NT2/D1 (cell line): ENCODE measurements at places on chromosomes 4 and X.
A peak's percentile ranks its signal among the peaks of the same experiment; 100 is the strongest.

- DNase-seq, result no peak
These were observed 104.4 kb upstream of the MAMLD1 start for GRCh38 chrX:150258463-150259430.

DNA sequence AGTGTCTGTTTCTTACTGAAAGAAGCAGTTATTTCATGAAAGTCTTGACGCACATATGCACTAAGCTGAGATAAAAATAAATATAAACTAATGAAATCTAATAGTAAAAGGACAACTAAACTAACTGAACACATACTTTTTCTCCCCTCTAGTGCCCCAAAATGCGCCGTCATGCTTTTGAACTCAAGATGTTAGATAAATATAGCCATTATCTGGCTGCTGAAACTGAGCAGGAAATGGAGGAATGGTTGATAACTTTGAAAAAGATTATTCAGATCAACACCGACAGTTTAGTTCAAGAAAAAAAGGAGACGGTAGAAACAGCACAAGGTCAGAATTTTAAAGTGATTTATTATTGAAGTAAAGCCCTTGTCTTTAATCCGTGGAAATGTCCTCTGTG, 70.2 kb downstream of the DOCK11 start:
- DNase-seq, result no peak

DNA sequence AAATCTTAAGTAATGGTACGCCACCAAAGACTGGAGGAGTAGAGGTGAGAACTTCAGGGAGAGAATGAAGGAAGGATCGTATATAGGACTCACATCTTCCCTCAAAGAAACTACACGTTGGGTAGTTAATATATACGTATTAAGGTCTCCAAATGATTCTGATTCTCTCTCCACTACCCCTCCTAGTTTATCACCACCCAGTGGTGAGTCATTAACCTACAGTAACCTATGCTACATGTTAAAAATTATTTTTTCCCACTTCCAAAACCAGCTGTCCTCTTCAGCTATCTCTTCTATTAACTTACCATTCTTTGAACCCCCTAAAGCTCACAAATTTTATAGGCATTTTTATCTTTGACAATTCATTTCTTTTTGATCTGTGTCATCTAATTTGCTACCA, 69.7 kb downstream of the RPS6KA6 start:
- DNase-seq, result no peak

GRCh38 chr4:166875821-166876220, 358.5 kb downstream of the SPOCK3 start:
- no peak for DNase-seq

- no peak for DNase-seq
These were observed 325.6 kb downstream of the CAMK2D start for GRCh38 chr4:113435893-113436292.

- DNase-seq, result no peak
These were observed 141.5 kb upstream of the RBPJ start for GRCh38 chr4:26179316-26179760.

GRCh38 chrX:120697053-120697452, 67.2 kb upstream of the C1GALT1C1 start:
- DNase-seq, result no peak

- DNase-seq, result no peak
These were observed 287.5 kb downstream of the CAMK2D start for GRCh38 chr4:113474017-113474416.

GRCh38 chrX:30343206-30343605, 34.0 kb upstream of the NR0B1 start:
- no peak for DNase-seq

- no peak for DNase-seq
These were observed 64.5 kb upstream of the CLDN34 start for GRCh38 chrX:9902656-9903055.

DNA sequence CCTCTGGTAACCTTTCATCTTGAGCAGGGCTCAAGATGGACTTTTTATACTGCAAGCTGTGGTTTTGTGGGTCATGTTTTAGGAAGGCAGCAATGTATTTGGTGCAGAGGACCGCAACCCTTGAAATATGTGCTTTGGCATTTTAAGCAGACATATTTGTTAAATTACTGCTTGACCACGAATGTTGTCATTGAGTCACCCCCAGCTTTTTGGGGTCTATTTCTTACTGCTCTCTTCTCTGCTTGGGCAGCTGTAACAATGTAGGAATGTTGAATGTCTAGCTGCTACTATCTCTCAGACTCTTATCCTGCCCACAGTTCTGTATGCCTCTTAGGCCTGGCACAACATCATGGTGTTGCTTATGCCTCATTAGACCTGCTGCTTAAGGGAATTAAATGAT, 6.0 kb downstream of the RBPJ start:
- DNase-seq, result no peak

GRCh38 chrX:3780564-3780963, 67.1 kb upstream of the PRKX start:
- DNase-seq, result no peak

DNA sequence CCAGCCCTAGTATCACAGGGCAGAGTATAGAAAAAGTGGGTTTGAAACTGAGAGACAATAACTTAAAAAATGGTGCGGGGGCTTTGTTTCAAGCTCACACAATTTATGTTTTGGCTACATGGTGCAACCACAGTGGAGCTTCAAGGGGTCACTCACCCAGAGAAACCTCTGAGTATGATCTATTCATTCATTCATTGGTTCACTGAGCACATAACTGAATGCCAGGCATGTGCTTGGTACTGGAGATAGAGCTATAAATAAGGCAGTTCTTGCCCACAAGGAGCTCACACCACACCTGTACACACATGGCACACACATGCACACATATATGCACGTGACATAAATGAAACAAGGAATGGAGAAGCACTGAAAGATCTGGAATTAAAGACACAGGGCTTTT, 171.4 kb downstream of the NHS start:
- DNase-seq, result no peak

DNA sequence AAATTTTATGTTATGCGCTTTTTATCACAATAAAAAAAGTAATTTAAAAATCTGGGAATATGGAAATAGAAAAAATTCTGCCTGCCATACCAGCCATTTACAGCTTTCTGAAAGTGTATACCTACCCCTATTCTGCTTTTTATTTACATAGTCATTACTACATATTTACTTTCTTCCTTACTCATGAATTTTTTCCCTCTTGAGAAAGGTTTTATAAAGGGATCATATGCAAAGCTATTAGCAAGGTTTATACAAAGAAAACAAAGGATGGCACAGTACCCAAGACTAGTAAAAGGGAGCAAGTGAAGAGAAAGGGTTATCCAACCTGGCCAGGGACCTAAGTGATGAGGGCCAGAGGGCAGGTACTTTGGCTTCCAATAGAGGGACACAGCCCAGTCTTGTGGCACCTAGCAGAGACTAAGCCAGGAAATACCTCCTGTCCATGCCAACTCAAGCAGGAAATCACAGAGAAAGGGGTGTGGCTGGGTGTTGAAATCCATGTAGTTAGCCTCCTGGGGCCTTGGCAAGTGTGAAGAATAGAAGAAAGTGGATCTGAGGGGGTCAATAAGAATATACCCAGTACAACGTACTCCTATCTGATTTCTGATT, 207.3 kb upstream of the VEGFC start:
- no peak for DNase-seq

- DNase-seq, result no peak
These were observed 44.6 kb upstream of the MAGEC2 start for GRCh38 chrX:142249721-142250120.

DNA sequence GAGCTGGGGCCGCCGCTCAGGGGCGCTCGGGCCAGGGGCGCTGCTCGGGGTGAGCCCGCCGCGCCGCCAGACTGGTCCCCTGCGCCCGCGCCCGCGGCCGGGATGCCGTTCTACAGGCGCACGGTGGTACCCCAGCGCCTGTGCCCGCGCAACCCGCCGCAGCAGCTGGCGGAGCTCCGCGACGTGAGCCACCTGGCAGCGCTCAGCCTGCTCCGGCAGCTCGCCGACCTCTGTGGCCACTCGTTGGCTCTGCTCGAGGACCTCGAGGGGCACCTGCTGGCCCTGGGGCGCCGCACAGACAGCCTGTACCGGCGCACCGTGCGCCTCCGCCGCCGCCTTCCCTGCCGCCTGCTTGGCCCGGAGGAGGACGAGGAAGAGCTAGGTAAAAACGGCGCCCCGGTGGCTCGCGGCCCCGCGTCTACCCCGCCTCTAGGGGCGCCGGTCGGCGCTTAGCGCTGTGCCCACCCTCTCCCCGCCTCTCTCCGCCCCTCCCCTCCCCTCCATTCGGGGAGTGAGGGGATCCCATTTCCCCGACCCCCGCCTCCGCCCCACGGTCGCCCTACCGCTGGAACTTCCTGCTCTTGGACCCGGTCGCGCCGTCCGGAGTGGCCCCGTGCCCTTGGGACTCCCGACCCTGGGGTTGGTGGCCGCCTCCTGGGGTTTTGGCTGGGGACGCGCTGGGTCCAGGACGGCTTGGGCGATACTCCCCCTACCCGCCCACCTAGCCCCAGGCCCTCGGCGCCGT, 513 bp downstream of the NHSL2 start:
- peak; percentile 60 for DNase-seq

DNA sequence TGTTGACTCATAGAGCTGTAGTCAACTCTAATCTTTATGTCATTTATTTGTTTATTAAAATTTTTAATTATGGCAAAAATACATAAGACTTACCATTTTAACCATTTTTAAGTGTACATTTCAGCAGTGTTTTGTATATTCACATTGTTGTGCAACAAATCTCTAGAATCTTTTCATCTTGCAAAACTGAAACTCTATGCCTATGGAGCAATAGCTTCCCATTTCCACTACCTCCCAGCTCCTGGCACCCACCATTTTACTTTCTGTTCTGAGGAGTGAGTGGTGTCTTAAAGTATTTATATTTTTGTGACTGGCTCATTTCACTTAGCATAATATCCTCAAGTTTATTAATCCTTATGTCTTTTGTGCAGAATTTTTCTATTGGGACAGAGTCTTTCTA, 181.0 kb downstream of the GPAT3 start:
- no peak for DNase-seq

- no peak for DNase-seq
These were observed 13.2 kb downstream of the FRMD7 start for GRCh38 chrX:132114607-132115006.

- DNase-seq, result no peak
These were observed 3.6 kb downstream of the TBCK start for GRCh38 chr4:106312377-106312776.

DNA sequence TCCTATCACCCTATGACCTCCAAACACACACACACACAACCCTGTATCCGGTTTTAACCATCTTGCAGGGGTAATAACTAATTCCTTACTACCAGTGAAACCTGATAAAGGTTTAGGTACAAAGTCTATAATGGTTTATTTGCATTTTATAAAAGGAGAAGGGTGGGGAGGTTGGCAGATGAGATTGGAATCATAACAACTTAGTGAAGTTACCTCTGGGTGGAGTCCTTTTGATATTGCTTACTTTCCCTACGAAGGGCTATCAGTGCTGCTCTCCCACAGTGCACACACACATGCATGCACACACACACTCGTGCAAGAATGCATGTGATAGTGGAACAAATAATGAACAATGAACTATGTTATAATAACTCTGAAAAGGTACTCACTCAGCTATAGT, 56.1 kb downstream of the CCSER1 start:
- DNase-seq, result no peak

DNA sequence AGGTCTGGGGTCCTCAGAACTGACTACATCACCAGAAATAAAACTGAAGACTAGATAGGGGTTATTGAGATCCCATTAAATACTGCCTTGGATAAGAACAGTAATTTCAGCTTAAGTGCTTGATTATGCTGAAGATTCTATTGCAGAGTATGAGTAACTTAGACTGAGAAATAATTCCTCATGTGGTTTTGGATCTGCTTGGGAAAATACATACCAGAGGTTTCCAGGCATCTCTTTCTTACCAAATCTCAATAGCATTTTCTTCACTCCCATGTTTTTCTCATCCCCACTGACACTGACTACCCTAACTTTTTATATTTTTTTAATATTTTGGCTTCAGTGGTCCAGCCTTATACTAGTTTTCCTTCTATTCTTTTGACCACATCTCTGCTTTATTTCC, 92.0 kb upstream of the TEX13D start:
- DNase-seq, result no peak

- no peak for DNase-seq
These were observed 543 bp downstream of the NFXL1 start for GRCh38 chr4:47913861-47914219.

- no peak for DNase-seq
These were observed 356.1 kb upstream of the SLC7A11 start for GRCh38 chr4:138598226-138598625.

GRCh38 chrX:154990496-154990895, 32.0 kb downstream of the F8 start:
- DNase-seq, result no peak

- DNase-seq, result no peak
These were observed 10.7 kb downstream of the SGMS2 start for GRCh38 chr4:107835406-107835805.

GRCh38 chrX:13473442-13474163, 95.8 kb upstream of the EGFL6 start:
- DNase-seq, result no peak

DNA sequence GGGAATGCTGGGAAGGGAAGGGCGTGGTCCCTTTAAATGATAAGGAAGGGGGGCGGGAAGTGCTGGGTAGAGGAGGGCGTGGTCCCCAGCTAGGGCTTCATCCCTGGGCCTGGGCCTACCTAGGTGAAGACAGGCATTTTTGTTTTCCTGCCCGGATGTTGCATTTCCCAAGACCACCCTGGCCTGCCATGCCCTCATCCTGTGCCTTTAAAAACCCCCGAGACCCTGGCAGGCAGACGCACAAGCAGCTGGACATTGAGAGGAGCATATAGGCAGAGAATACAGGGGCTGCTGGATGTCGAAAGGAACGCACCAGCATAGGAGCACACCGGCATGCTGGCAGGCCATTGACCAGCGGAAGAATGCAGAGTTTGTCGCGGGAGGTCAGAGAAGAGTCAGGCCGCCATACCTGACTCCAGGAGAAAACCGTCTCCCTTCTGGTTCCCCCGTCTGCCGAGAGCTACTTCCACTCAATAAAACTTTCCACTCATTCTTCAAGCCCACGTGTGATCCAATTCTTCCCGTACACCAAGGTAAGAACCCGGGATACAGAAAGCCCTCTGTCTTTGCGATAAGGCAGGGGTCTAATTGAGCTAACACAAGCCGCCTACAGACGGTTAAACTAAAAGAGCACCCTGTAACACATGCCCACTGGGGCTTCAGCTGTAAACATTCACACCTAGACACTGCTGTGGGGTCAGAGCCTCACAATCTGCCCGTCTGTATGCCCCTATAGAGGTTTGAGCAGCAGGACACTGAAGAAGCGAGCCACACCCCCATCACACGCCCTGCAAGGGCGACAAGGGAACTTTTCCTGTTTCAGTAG, 2.9 kb upstream of the AGA start:
- DNase-seq, result no peak

- no peak for DNase-seq
These were observed 106.2 kb upstream of the FRMPD4 start for GRCh38 chrX:12032082-12032481.

DNA sequence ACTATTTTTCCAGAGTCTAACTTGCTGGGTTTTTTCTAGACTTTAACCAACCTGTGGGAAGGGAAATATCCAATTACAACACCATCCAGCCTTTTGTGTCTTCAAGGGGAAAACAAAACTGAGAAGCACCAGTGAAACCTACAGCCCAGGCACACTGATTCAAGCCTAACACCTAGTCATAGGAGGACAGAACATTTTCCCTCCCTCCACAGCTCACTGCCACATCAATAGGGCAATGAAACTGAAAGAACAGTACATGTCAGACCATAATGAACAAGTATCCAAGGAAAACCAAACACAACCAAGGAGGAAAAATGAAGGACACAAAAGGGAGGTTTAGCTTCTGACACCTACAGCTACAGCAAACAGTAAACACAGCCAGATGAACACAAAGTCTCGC, 17.6 kb downstream of the MAGEA8 start:
- no peak for DNase-seq
